ENCODE measurements at places on chromosomes 2 and 18. TPM values are rescaled to one million over a fixed set of nuclear protein-coding genes. Genes with fewer than 3 reads are reported as not detected.

DNA sequence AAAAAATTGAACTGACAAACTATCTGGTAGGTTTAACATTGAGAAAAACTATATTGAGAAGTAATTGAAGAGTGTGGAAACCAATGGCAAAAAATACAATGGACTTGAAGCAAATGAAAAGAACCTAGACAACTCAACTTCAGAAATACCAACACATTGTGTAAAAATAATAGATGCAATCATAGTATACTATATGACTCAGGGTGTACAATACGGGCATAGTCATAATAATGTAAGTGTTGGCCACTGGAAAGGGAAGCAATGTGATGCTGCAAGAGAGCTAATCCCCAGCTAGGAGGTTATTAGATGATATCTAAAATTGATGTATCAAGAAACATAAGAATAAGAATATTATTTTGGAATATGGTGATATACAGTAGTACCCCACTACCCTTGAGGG lies 45.3 kb downstream of the SMAD7 start:
- no peak for DNase-seq

DNA sequence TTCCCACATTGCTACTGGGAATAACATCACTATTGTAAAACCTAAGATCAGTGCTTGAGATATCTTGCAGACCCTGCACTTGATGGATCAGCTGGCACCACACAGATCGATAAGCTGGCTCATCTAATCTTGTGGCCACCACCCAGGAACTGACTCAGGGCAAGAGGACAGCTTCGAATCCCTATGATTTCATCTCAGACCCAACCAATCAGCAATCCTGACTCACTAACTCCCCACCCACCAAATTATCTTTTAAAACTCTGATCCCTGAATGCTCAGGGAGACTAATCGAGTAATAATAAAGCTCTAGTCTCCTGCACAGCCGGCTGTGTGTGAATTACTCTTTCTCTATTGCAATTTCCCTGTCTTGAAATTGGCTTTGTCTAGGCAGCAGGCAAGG lies 11.3 kb upstream of the TEX44 start:
- no peak for DNase-seq

- DNase-seq: no peak
Observed at GRCh38 chr2:105804266-105804665, 59.6 kb downstream of the NCK2 start.

DNA sequence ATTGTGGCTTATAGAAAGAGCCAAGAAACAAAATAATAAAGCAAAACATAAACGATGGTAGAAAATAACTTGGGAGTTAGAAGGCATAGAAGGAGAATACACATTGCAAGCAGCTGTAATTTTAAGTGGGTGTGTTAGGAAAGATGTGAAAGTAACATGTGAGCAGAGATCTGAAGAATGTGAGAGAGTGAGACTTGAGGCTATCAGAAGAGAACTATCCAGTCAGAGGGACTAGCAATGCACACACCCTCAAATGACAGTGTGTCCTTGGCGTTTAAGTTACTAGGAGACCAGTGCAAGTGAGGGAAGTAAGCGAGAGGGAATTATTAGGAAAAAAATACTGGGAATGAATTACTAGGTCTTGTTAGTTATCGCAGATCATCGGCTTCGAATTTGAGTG lies 304.9 kb downstream of the DSEL start:
- DNase-seq: no peak

GRCh38 chr18:46502444-46502843 lies 154.6 kb downstream of the LOXHD1 start:
- no peak for DNase-seq

The RFTN2 gene
- total RNA-seq: not detected

DNA sequence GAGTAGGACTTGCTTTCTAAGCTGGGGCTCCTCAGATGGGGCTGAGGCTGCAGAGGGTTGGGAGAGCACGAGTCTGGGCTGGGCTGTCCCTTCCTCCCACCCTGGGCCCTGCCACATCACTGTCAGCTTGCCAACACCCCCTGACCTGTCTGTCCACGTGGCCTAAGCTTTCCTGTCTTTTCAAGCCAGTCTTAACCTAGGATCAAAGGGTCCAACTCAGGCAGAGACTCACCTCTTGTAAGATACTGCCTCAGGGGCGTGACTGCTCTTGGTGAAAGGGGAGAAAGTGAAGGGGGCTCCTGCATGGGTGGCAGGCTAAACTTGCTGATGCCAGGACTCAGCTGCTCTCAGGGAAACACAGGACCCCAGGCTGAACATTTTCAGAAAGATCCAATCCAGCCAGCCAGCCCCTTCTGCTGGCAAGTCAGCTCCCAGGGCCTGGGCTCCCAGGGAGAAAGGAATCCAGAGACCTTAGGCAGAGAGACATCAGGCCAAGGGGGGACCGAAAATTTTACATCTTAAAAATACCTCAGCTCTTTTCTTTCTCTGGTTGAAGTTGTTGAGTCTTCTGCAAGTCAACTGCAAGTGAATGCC lies 144.2 kb upstream of the ID2 start:
- DNase-seq: no peak

GRCh38 chr2:168687314-168687713 lies 115.1 kb upstream of the NOSTRIN start:
- no peak for DNase-seq

- peak; percentile 75 for DNase-seq
Observed at GRCh38 chr18:77067291-77068061, 65.1 kb downstream of the MBP start.

DNA sequence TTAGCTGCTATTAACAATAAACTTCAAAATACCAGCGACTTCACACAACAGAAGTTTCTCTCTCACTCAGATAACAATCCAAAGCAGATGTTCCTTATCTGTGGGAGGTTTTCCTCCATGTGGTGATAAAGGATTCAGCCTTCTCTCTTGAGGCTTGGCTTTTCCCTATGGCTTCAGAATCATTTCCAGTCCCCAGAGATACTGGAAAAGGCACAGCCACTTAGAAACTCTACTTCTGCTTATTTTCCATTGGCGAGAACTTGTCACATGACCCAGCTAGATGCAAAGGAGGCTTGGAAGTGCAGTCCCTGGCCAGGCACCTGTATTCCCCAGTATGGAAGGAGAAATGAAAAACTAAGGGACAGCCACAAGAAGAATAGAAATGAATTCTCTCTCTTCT lies 344.8 kb downstream of the MTX2 start:
- no peak for DNase-seq
